Stimulated activated naive B cell treated with anti-CD40 and anti-IgM and Interleukin-4, amounts not matched to agents 10 μg/mL and 1 μg/mL and 100 μg/mL, for 72 hours (primary cell): ENCODE measurements at places on chromosomes 16 and 17.

DNA sequence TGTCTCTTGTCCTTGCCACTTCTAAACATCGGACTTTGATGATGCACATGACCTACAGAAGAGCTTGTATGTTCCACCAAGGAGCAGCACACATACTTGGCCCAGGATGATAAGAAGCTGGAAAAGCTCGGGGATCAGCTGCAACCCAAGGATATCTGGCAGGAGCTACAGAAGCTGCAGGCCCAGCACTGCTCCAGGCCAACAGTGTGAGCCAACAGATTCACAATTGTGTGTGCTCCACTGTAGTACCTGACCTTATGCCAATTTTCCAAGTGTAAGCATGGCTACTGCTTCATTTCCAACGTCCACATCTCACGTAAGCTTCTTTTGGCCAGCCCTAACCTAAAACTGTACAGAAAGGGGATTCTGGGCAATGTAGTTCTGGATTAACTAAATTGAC lies 83.4 kb downstream of the COX10 start:
- DNase-seq, result no peak

GRCh38 chr17:28221751-28222414 lies 97.1 kb upstream of the TMEM97 start:
- no peak for DNase-seq

DNA sequence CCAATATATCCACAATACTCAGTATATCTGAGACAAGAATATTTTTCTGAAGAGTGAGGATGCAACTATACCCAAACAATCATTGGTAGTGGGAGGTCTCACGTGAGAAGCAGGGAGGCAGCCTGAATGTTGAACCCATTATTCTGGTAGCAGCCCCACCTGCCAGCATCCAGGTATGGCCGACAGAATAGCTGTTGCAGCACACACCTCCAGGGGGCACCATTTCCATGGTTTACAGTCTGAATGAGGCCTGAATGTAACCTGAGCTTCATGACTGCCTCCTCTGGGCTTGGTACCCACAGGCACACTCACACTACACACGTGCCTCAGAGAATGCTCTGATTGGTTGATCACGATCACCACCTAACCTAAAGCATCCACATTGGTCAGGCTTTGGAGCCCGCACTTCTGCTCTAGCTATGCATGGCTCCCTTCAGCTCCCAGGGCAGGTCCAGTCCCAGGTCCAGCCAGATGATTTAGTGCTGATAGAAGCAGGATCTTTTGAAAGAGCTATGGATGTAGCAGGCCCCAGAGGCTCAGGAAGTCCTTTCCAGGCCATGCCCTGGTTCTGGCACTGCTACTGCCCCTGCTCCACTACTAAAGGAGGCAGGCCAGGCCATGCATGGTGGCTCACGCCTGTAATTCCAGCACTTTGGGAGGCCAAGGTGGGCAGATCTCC lies 11.0 kb upstream of the CBFB start:
- DNase-seq, result peak; percentile 74

DNA sequence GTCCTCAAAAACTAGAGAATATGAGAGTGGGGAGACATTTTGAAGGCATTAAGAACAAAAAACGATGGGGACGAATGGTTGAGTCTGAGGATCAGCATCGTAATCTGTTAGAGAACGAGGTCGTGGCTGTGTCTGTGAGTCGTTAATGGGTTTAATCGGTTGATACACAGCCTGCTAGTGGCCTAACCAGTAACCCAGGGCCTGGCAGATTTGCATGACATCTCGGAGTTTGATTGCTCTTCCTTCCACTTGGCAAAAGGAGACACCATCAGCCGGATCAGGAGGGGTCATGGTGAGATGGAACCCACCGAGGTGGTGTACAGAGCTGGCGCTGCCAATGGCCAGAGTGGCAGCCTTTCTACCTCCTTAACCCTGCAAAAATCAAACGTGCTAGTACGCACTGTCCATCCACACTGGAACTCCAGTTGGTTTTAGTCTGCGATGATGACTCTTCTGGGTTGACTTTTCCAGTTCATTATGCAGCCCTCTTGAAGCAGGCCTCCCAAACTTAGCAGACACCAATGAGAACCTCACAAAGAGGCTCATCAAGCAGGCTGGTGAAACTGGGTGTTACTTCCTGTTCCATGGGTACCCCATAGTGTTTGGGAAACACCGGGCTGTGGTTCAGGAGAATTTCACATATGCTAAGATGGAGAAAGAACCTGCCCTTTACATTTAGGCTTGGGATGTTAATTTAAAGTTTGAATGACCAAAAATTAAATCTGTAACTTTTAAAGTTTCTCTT lies 4.1 kb downstream of the HS3ST3B1 start:
- no peak for DNase-seq

DNA sequence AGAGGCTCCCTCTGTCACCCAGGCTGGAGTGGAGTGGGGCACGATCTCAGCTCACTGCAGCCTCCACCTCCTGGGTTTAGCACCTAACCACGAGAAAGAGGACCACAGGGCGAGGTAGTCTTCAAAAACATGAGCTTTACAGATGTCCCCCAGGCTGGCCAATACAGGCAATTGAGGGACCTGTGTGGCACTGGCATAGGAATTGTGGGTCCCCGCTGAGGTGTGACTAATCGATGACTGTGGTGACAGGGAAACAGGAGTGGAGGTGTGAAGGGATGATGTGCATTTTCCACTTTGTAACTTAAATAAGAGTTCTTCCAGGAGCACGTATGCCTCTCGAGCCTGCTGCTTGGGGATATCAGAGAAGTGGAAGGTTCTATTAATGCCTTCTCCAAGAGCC lies 12.6 kb upstream of the ARHGAP17 start:
- DNase-seq, result no peak

DNA sequence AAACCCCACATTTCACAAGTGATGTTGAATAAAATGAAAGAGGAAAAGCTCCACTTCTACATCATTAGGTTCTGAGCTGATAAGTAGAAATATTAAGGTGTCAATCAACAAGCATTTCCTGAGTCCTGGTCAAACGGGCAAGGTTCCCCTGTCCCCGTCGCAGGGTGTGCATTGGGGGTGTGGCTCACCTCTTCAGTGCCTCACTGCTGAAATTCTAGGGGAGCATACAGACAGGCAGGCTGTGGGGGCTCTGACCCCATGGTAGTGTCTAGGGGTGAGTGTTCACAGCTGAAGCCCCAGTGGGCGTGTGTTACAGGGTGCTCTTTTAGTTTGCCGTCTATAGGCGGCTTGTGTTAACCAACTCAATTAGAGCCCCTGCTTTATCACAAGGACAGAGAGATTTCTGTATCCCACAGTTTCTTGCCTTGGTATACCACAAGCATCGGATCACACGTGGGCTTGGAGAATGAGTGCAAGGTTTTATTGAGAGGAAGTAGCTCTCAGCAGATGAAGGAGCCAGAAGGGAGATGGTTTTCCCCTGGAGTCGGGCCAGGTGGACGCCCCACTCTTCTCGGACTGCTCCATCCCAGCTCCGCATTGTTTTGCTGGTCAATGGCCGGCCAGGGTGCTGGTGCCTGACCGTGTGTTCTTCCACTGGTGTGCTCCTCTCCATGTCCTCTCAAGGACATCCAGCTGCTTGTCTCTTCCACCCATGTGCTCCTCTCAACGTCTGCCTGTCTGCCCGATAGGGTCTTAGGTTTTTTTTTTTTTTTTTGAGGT lies 238.2 kb upstream of the NLRP1 start:
- no peak for DNase-seq

- DNase-seq, result peak; percentile 73
Observed at GRCh38 chr16:85947230-85948137, 48.5 kb downstream of the IRF8 start.

- no peak for DNase-seq
Observed at GRCh38 chr17:27848931-27849330, 44.2 kb downstream of the LYRM9 start.

DNA sequence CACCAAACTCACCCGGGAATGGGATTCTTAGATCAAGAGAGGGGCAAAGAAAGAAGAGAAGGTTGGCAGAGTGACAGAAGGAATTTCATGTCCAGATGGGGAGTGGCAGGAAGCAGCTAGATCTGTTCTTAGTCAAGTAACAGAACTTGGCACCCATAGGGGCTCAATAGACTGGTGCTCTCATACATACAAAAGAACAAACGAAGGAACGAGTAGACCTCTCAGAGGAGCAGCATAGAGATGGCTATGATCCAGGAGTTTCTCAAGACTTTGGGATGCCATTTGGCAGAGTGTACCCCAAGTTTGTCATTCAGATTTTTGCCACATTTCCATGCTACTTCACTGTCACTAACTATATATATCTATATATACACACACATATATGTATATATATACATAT lies 47.9 kb downstream of the GINS3 start:
- no peak for DNase-seq

DNA sequence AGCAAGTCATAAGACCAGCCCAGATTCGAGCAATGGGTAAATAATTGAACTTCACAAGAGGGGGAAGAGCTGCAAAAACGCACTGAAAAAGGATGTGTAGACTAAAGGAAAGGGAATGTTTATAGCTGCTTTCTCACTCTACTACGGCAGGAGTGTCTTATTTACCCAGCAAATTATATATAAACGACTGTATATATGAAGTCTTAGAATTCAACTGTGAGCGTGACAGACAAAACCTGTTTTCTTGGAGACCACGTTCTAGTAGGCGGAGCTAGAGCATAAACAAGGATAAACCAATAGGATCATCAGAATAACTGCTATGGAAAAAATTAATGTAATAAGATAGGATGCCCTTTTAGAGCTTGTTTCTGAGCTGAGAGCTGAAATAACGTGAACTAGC lies 394.6 kb upstream of the MON1B start:
- no peak for DNase-seq

DNA sequence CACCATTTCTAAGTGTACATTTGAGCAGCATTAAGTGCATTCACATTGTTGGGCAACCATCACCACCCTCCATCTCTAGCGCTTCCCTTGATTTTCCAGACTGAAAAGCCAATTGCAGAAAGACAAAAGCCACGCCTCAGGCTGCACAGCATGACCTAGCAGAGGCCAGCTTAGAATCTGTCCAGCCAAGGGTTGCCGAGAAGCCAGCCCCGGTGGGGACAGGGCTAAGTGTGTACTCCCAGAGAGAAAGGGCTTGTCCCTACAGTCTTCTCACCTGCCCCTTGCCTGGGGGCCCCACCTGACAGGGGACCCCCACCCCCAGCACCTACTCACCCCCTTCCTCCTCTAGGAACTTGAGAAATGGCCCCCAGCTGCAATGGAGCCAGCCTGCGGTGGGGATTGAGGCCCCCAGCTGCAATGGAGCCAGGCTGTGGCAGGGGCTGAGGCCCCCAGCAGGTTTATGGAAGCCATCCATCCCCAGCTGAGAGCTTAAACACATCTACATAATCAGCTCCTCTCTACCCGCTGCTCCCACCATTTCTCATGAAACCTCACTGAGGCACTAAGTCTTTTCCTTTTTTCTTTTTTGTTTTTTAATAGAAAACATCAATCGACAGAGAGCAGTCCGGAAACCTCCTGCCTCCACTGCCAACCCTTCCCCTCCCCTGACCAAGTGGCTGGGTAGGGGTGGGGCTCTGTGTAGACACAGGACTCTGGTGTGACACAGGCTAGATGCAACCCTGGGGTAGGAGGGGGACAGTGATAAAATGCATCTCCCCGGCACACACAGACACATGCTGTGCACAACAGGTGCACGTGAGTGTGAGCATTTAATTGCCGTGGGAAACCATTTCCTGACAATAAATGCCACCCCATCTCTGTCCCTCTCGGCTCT lies 77.9 kb downstream of the CCT6B start:
- no peak for DNase-seq
